ENCODE measurements at places on chromosomes 5 and 9.

DNA sequence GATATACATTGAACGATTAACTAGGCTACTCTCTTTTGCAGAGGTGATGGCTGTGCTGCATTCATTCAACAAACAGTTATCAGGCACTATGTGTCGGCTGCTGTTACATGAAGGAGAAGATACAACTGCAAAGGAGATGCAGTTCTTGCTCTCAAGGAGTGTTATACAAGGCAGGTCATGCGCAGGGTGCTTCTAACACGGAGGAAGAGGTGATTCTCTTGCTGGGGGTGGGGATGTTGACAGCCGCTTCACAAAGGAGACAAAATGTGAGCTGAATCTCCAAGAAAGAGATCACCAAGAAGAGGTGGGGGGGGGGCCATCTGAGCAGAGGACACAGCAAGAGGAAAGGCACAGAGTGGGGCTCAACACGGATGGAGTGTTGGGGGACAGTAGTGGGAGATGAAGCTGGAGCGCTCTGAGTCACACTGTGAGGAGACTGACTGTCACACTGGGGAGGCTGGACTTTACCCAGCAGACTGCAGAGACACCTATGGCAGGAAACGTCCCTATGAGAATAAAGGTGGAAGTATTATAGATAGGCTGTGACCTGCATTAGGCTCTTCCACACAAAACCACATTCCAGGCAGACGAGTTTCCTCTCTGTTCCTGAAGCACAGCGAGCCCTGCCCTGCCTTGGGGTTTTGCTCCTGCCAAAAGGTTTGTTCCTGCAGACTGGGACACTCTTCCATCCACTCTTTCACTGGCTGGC lies 20.9 kb downstream of the NDUFA8 start:
- DNase-seq: no peak

- no peak for DNase-seq
Observed at GRCh38 chr9:98967680-98968079, 24.0 kb downstream of the COL15A1 start.

- no peak for DNase-seq
Observed at GRCh38 chr5:150541895-150542294, 34.0 kb downstream of the NDST1 start.

- DNase-seq: no peak
Observed at GRCh38 chr9:137056739-137057415, 3.0 kb upstream of the ENTPD2 start.

- DNase-seq: no peak
Observed at GRCh38 chr9:103721056-103721455, 373.1 kb upstream of the SMC2 start.

DNA sequence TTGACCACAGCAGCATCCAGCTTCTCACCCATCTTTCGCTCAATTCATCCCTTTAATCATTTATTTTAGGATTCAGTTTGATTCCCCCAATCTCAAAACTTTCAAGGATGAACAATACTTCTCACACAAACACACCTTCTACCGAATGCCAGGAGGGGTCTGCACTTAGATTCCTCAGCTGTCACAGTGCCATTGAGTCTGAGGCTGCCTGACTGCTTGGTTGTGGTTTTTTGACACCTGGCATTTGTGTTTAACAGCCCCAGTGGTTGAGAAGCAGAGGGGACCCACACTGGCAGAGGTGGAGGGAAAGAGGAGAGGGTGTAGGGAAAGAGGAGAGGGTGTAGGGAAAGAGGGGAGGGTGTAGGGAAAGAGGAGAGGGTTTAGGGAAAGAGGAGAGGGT lies 54.9 kb downstream of the PALM2AKAP2 start:
- DNase-seq: no peak

All from CD4-positive, alpha-beta T cell treated with Interleukin-12 subunit alpha and Interleukin-12 subunit beta, for 1 hour (primary cell).